AG09309 (cell line): ENCODE measurements at places on chromosomes 3 and 15.
A peak's percentile ranks its signal among the peaks of the same experiment; 100 is the strongest.

DNA sequence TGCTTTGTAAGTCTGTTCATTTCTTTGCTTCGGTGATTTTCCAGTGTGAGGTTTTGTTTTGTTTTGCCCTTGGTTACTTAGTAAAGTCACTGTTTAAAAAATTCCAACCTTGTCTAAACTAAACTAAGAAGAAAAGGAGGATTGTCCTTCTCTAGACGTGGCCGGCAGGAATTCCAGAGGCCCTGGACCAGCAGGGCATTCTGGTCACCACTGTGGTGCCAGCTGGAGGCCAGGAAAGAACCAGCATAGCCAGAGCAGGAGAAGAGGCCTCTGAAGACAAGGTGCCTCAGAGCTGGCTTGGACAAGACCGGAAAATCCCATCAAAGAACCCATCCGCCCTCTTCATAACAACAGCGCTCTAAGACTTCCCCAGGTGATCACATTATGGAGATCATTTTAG is 8.2 kb downstream of the PLOD2 start:
- no peak for DNase-seq

DNA sequence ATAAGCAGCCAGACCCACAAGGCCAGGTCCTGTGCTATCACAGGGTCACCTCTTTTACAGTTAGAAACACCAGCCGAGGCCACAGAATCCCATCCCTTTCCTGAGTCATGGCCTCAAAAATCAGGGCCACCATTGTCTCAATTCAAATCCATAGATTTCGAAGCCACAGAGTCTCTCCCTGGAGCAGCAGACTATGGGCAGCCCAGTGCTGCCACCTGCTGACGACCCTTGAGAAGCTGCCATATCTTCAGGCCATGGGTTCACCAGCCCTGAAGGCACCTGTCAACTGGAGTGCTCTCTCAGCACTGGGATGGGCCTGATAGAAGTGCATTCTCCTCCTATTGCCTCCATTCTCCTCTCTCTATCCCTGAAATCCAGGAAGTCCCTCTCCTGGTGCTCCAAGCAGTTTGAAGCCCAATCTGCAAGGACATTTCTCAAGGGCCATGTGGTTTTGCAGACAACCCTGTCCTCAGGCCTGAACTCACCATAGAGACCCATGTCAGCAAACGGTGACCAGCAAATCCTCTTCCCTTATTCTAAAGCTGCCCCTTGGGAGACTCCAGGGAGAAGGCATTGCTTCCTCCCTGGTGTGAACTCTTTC is 39.6 kb downstream of the TGM4 start:
- no peak for DNase-seq

GRCh38 chr3:111667621-111668239 is 72.6 kb upstream of the ZBED2 start:
- no peak for DNase-seq

DNA sequence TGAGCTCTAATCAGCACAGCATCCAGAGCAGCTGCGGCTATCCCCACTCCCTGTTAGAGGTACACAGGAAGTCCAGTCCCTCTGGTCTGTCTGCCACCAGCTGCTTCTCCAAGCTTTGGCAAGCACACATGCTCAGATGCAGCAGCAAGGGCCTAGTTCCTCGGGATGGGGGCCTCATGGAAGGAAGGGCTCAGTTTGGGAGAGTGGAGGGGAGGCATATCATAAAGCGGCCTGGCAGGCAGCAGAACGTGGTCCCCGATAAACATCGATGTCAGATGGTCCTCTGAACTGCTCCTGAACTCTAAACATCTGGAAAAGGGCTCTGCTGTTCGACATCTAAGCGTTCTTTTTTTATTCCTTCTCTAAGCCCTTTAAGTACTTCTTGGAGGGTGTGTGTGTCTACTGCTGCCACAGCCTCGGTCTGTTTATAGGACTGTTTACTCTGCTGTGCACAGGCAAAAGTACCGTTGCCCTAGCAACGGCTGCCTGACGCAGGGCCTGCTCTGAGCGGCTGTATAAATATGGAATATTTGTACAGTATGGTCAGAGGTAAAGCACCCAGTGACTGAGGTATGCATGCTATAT is 74.6 kb downstream of the PRICKLE2 start:
- DNase-seq = peak; percentile 53

- DNase-seq = no peak
Measured at GRCh38 chr3:3053974-3054373, 56.2 kb downstream of the IL5RA start.

GRCh38 chr15:78232951-78233350 is 1.4 kb downstream of the ACSBG1 start:
- no peak for DNase-seq

- DNase-seq = no peak
Measured at GRCh38 chr3:37625690-37626360, 235.9 kb upstream of the CTDSPL start.

- no peak for DNase-seq
Measured at GRCh38 chr15:40157778-40158447, 3.0 kb upstream of the BUB1B start.

- no peak for DNase-seq
Measured at GRCh38 chr3:165837058-165837525, at the start of gene BCHE. Gene BCHE (minus strand): TSS chr3:165837423. CDS start chr3:165831033, 6,390 bp downstream.

GRCh38 chr3:46662771-46663551 is 30.5 kb downstream of the ALS2CL start:
- no peak for DNase-seq

DNA sequence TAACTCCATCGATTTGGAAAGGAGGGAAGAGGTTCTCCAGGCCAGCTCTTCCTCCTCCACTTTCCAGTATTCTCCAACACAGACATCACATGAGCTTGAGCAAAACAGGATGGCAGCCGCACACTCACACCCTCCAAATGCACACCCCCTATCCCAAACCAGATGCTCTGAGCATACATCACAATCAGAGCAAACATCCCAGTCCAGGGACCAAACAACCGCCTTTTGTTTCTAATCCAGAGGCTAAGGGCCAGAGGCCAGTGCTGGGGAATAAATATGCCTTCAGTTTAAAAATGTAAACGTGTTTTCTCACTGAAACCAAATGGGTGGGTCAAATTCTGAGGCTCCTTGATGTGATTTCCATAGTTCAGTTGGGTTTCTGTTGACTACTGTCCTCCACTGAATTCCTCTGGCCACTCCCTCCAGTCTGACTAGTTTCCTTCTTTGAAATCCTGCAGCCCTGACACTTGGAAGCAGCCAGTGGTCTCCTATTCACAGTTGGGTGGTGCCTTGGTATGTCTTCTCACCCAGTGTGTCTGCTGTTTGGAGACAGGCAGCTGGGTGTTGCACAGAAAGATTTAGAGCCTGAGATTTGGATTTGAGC is 19.2 kb upstream of the MFGE8 start:
- no peak for DNase-seq

DNA sequence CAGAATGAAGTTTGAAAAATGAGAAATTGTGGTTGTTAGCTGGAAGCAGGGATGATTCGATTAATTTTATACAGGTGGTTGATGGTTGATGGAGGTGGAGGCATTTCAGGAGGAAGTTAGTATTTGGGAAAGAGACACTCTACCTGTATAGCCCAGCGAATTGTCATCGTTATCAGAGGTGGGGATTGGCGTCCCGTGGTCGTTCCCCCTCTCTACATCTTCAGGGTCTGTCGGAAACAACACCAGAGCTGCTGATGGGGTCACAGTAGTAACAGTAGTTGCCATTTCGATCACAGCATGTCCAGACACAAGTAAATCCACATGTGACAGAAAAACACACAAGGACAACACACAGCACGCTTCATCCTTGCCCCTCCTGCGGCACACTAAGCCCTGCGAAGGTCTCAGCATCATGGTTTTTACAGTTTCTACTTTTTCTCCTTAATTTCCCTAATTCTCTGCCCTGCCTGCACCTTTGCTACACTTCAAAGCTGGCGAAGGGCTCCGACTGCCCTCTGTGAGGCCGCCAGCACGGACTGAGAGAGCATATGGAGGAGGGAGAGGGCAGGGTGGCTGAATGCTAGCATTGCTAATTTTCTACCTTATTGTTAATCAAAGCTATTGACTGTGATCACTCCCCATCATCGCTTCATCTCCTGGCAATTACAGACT is 642.3 kb downstream of the ROBO1 start:
- no peak for DNase-seq

DNA sequence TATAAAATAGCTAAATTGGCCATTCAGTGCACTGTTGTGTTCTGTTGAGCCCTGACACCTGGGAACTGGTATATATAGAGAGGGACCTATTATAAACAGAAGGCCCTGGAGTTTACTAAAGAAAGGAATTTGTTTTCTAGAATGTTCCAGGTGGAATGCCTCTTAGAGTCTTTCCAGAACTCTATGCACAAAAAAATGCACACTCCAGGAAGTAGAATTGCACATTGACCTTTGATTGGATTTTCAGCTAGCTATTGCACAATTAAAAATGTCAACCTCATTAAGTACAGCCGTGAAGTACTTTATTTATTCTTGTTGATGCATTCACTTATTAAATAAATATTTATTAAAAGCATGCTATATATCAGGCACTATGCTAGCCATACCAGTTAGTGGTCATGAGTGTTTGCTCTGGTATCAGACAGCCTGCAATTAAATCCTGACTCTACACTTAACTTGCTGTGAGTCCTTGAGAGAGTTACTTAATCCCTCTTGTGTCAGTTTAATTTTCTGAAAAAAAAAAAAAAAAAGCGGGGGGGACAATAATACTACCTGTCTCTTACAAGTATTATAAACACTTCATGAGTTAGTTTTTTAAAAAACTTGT is 40.8 kb downstream of the NDUFB4 start:
- no peak for DNase-seq

GRCh38 chr3:159038405-159038804 is 236.6 kb downstream of the MFSD1 start:
- no peak for DNase-seq

DNA sequence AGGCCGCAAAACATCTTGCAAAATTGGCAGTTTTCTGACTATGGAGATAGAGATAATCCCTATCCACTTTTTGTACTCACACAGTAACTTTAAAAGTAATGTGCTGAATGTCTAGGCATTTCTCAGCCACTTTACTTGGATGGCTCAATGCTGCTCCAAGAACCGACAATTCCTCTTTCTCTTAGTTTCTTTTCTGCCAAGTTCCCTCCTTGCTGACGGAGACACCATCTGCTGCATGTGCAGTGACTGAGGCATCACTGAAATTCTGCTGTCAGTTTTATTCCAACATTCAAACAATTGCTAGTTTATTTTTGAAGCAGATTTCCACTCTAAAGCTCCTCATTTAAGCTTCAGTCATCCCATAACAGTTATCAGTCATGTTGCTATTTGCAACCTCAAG is 116.0 kb upstream of the RBMS3 start:
- DNase-seq = no peak

DNA sequence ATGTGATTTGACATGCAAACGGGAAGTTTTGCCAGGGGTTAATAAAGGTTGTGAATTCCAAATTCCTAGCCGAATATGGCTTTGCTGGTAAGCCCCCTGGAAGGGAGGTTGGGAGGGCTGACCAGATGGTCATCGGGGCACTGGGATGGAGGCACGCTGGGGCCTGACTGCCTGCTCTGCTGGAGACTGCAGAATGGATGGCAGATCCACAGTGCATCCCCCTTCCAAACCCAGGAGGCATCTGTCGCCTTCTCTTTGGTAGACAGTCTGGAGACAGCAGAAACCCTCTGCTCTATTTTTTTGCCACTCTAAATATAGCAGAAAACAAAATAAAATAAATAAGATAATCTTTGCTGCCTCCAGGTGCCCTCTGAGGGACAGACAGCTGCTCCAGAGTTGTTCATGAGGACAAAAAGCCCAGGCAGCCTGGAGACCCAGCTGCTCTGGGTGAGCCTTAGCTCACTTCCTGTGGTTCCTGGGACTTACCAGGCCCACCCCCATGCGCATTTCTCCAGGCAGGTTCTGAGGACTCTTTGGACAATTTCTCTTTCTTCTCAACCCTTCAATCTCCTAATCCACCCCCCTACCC is 6.1 kb upstream of the SPTBN5 start:
- DNase-seq = no peak

DNA sequence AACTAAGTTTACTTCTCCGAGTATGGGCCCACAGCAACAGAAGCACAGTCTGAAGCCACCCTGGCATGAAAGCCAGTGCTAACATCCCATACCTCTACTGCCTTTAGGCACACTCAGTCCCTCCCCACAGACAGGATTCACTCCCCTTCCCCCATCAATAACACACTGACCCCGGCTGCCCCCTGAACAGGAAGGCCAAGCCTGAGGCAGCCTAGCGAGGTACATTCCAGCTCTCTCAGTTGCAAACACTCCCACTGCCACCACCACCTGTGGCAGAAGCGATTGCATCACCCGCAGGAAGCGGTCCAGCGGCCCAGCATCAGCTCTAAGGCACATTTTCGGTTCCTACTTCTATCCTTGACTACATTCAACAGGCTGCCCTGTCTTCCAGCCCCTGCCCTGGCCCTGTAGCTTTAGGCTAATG is 7.0 kb upstream of the BMF start:
- no peak for DNase-seq

GRCh38 chr3:8709801-8710507 is 23.6 kb upstream of the CAV3 start:
- DNase-seq = no peak

GRCh38 chr15:92111291-92111690 is 257.8 kb downstream of the SLCO3A1 start:
- no peak for DNase-seq

DNA sequence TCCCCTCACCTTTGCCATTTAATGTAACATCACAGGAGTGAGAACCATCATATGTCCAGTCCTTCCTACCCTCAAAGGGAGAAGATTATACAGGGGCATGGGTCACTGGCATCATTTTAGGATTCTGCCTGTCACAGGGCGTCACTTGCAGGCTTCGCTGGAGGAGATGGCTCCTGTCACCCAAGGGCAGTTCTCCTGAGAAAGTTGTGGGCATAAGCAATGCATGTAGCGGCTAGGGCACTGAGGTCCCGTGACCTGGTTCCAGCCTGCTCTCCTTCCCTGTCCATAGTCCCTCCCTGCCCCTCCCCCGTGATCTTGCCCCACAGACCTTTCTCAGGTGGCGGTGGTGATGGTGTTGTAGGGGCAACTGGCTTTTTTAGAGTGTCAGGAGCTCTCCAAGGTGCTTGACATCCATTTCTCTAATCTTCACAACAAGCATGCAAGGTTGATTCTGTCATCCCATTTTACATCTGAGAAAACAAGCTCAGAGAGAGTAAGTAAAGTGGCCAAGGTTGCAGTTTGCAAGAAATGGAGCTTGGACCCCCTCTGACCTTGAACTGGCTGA is 241.5 kb upstream of the CTDSPL start:
- DNase-seq = no peak

GRCh38 chr15:81547521-81548132 is 173.6 kb upstream of the TMC3 start:
- DNase-seq = no peak

DNA sequence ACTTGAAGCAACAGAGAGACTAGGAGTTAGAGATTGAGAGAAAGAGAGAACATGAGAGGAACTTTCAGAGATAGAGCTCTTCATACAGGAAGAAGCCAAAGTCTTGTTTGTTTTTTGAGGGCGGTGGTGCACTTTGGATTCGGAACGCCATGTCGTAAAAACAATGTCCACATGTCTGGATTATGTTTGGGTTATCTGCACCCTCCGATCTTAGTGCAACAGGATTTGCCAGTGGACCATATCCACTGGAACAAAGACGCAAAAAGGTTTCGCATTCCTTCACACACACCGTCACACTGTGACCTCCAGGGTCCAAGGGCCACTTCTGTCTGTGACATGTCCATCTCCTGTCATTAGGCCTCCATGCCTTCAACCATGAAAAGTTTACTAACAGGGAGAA is 141.8 kb upstream of the ATP11B start:
- no peak for DNase-seq

GRCh38 chr3:145820170-145820569 is 340.8 kb downstream of the PLOD2 start:
- DNase-seq = no peak
